ENCODE measurements at places on chromosomes 7 and 10. TPM values are rescaled to one million over a fixed set of nuclear protein-coding genes. Genes with fewer than 3 reads are reported as not detected.

Gene PLXDC2
- total RNA-seq, result 0.02 TPM

Gene TMEM273
- not detected for total RNA-seq

Gene IFIT2
- total RNA-seq, result 2.4 TPM

Gene CHAT
- total RNA-seq, result not detected

Gene GPR15LG
- not detected for total RNA-seq

Gene MYOZ1
- total RNA-seq, result not detected

Gene PPP1R17
- total RNA-seq, result not detected

Gene MMD2
- not detected for total RNA-seq

Gene FEZF1
- not detected for total RNA-seq

Gene GRM8
- not detected for total RNA-seq

Gene PNLIPRP1
- total RNA-seq, result not detected

Gene CALML5
- total RNA-seq, result not detected

Gene WDR11
- 24.1 TPM for total RNA-seq

Gene HOXA13
- 1.7 TPM for total RNA-seq

Gene CNPY1
- not detected for total RNA-seq
